Left cardiac atrium (tissue), 4 donors: ENCODE measurements at places on chromosomes 4 and X. TPM values are rescaled to one million over a fixed set of nuclear protein-coding genes. Genes with fewer than 3 reads are reported as not detected.

Gene PNMA3
- 1.9 TPM for total RNA-seq

- DNase-seq, result no peak
Observed at GRCh38 chr4:6769233-6769988, 13.1 kb upstream of the KIAA0232 start.

Gene NKX3-2
- not detected for total RNA-seq

DNA sequence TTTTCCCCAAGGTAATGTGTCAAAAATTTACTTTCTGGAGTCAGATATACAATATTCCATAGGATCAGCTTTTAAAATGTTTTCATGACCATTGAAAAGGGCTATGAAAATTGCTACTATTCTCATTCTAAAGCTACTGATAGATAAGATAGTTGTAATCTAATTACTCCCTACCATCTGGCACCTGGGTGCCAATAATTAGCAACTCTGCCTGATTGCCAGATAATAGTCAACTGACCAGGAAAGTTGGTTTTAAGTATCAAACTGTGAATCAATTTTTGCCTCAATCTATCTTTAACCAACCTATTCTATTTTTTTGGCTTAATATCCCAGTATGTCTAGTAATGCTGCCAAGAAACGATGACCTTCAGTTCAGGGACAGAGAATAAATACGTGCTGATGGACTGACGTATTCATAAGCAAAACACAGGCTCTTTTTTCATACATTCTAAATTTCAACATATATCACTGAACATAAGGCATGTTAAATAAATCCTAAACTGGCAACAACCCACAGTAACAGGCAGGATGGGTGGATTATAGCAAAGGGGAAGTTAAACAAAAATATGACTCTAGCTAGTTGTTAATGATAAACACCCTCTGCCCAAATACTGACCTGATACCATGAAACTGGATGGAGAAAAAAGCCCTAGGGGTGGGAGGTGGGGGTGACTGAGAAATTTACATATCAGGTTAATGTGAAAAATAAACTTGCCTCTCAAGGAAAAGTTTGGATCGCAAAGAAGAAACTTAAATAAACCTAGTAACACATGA, 18.2 kb downstream of the SH3RF1 start:
- DNase-seq, result no peak

- no peak for DNase-seq
Observed at GRCh38 chrX:153968754-153969124, 2.9 kb downstream of the HCFC1 start.

DNA sequence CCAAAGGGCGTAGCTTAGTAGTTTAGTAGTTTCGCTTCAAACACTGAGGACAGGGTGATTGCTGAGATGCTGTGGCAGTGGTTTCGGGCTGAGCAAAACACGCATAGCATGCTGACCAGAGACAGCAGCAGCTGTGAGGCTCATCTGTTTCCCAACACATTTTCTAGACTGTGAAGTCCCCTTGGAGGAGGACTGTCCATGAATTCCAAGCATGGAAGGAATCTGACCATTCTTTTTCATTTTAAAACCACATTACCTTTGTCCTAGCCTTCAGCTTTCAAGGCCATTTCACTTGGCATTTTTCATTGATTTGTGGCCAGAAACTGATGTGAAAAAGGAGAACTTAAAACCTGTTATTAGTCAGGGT, 240.9 kb downstream of the PALLD start:
- no peak for DNase-seq

- no peak for DNase-seq
Observed at GRCh38 chrX:84168574-84168973, 19.4 kb downstream of the RPS6KA6 start.
